Left cardiac atrium (tissue), 4 donors: ENCODE measurements at places on chromosomes 2 and 18.

DNA sequence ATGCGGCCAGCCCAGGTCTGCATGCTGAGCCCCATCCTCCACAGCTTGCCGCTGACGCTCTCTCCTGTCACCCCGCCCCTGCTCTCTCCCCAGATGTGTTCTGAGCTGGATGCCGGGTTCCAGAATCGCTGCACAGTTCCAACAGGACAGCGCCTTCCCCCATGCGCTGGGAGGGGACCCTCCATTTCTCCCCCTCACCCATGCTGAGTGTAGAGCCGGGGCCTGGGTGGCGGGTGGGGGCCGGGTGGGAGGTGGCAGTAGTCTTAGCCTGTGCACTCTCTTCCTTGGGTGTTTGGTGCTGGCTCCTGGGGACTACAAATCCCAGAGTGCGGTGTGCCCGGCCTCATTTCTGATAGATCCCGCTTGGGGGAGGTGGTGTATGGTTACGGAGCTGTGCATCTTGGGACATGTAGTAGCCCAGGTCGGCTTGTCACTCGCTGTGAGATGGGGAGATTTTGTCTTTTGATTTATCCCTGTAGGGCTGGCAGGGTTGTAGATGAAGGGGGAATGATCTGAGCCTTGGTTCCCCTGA, 6.8 kb downstream of the DNAJB2 start:
- DNase-seq: no peak

- DNase-seq: no peak
Observed at GRCh38 chr18:63965716-63966330, 4.1 kb upstream of the SERPINB8 start.

DNA sequence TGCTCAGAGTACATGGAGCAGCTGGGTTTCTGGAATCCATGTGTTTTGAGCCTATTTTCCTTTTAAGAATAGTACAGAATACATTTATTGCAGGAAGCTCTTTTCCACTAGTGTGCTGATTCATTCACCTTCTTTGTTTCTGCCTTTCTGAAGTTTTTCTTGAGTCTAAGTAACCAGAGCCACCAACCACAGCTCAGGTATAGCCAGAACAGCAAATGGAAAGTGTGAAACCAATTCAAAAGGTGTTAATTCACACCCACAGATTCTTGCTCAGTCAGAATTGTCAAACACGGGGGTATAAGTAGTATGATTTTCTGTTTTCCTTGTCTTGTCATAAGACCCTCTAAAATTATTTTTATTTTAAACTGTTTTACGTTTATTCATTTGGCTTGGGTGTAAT, 75.9 kb upstream of the DYNAP start:
- DNase-seq: no peak

DNA sequence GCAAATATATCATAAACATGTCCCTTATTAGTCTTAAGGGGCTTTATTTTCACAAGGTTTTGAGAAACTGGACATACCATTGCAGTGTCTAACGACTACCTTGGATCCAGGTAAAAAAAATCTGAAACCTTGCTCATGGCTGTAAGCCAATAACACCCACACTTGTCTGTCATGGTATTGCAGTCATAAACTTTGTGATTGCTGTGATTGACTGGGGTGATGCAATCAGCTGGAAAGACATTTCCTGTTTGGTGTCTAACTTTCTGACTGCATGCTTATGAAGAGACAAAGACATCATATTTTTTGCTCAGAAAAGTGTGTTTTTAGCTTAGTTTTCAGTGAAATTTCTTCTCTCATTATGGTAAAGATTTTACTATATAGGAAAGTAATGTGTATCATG, 635.0 kb downstream of the TSN start:
- DNase-seq: no peak

DNA sequence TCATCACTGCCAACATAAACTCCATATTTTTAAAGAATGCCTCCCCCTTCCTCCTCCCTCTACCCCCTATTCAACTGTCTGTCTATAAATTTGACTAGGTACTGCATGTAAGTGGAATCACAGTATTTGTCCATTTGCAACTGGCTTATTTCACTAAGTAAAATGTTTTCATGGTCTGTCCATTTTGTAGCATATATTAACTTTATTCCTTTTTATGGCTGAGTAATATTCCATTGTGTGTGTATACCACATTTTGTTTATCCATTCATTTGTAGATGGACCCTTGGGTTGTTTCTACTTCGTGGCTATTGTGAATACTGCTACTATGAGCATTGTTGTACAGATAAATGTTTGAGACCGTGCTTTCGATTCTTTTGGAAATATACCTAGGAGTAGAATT, 10.7 kb downstream of the SEH1L start:
- DNase-seq: no peak

DNA sequence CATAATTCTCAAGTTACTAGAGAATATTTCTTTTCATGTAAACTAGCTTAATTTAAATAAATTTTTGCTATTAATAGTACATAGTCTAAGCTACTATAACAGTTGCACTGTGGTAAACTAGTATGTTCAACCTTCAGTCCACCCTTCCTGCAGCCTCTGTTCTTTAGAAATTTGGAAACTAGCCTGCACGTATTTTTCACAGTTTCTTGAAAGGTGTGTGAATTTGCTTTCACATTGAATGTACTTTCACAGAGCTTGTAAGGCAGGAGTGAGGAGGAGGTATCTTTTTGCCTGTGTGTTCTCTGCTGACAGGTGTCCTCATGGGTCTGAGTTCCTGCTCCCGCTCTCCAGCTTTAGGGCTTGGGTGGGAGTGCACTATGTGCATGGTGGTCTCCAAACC, 117.5 kb downstream of the ATP9B start:
- DNase-seq: no peak

DNA sequence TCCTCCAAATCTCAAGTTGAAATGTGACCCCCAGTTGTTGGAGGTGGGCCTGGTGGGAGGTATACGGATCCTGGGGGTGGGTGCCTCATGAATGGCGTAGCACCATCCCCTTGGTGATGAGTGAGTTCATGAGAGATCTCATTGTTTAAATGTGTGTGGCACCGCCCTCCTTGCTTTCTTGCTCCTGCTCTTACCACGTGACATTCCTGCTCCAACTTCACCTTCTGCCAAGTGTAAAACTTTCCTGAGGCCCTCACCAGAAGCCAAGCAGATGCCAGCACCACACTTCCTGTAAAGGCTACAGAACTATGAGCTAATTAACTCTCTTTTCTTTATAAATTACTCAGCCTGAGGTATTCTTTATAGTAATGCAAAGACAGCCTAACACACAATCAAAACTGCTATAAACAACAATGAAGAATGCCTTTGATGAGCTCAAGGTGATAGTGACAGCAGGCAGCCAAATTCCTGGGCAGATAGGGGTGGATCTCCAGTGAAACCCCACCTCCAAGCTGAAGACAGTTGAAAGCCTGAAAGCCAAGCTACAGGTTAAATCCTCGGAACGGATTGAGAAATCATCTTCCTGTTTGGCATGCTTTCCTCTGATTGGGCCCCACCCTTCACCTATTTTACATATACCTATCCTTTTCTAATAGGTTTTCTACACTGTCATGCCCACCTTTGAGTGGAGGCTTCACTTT, 26.9 kb downstream of the MCEE start:
- no peak for DNase-seq

DNA sequence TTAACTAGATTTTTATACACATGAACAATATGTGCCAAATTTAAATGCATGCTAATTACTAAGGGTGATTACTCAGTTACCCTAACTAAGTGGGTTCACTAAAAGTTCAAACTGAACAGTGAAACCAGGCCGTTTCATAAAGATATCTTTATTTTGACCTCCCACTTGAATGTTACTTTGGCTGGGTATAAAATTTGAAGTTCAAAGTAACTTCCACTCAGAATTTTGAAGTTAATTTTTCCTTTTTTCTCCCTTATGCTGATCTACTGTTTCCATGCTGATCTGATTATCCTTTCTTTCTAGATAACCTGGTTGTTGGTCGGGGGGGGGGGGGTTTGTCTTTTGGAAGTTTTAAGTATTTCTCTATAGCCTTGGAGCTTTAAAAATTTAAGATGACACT, 25.5 kb upstream of the MAP4K4 start:
- DNase-seq: no peak

DNA sequence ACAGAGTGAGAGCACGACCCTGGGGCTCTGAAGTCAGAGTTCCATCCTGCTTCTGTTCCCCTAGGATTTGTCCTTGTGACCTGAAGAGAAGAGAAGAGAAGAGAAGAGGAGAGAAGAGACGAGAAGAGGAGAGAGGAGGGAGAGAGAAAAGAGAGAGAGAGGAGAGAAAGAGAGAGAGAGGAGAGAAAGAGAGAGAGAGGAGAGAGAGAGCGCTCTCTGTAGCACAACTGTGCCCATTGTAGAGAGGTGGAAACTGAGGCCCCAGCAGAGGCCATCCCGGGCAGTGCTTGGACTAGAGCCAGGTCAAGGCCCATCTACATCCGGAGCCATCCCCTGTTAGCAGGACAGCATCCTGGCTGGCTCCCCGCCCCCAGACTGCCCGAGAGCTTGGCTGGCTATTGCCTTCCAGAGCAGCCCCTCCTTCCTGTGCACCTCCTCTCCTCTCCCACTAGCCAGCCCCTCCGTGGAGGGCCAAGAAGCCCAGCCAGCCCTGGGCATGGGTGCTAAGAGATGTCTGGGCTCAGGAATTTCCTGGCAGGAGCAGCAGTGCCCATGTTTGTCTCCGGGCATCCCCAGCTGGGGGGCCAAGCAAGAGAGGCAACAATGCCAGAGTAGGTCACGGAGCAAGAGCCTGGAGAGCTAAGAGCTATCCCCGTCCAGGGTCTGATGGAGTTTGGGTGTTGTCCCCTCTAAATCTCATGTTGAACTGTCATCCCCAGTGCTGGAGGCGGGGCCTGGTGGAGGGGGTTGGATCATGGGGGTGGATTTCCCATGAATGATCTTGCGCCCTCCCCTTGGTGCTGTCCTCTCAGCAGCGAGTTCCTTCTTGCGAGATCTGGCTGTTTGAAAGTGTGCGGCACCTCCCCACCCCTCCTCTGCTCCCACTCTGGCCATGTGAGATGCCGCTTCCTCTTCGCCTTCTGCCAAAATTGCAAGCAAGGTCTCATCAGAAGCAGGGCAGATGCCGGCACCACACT, 18.2 kb upstream of the GPR55 start:
- DNase-seq: no peak

DNA sequence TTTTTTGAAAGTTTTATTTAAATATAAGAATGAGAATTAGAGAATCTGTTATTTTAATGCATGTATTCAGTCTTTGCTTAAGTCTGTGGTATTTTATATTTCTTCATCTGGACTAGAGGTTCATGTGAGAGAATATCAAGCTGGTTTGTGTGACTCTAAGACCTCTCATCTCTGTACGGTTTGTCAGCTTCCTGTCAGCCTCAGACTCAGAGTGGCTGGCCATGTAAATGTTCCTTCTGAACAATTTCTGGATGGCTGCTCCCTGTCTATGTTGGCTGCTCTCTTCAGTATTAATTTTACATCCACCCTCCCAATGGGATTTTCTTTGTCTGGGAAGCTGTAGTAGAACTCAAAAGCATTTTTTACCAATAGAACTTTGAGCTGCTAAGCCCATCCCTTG, 225.3 kb upstream of the THUMPD2 start:
- no peak for DNase-seq

- DNase-seq: no peak
Observed at GRCh38 chr2:153477636-153478288, 800 bp downstream of the RPRM start.

DNA sequence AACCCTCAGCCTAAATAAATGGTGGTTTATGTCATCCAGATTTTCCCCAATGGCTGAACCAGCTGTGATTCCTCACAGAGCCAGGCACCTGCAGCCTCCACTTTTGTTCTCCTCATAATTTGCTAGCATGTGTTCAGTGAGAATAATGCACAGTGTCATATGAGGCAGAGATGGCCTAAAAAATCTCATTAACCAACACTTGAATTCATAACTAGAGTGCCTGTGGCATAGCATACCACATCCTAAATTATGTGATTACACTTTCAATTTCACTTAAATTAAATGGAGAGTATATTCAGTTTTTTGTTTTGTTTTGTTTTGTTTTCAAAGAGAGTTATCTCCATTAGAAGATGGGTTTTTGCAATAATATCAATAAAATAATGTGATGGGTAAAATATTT, 488.0 kb downstream of the CBLN2 start:
- DNase-seq: no peak

- DNase-seq: no peak
Observed at GRCh38 chr2:28654663-28655320, 96.8 kb upstream of the PPP1CB start.

- DNase-seq: no peak
Observed at GRCh38 chr2:159882130-159882745, 84.2 kb upstream of the CD302 start.

- no peak for DNase-seq
Observed at GRCh38 chr18:37346048-37346447, 219.6 kb downstream of the CELF4 start.

GRCh38 chr18:67862069-67862468, 345.5 kb upstream of the DSEL start:
- DNase-seq: no peak

DNA sequence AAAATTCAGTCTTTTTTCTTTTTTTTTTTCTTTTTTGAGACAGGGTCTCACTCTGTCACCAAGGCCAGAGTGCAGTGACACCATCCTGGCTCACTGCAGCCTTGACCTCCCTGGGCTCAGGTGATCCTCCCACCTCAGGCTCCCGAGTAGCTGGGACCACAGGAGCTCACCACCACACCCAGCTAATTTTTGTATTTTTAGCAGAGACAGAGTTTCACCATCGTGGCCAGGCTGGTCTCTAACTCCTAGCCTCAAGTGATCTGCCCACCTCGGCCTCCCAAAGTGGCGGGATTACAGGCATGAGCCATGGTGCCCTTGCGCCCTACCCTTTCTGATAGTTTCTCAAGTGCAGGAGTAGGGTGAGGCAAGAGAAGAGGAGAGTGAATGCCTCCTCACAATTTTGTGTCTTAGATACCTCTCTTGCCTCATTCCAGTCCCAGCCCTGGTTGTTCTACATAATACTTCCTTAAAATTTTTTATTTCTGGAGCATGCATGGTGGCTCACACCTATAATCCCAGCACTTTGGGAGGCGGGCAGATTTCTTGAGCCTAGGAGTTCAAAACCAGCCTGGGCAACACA, 68.2 kb upstream of the CAB39 start:
- no peak for DNase-seq

DNA sequence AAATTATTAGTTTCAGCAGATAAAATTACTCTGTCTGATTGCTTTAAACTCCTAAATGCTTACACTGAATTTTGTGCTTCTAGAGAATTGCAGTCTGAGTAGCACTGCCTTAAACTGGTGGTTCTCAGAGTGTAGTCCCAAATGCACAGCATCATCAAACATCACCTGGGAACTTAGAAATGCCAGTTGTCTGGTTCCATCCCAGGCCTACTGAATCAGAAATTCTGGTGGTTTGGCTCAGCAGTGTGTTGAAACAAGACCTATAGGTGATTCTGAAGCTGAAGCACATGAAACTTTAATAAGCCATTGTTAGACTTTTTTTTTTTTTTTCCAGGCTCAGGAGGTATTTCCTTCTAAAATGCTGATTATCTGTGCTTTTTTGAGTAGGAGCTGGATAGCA, 22.0 kb downstream of the EPC2 start:
- DNase-seq: no peak

GRCh38 chr2:69977186-69977585, 15.8 kb upstream of the ASPRV1 start:
- no peak for DNase-seq
